ENCODE measurements at places on chromosomes 12 and 14.
A peak's percentile ranks its signal among the peaks of the same experiment; 100 is the strongest.

DNA sequence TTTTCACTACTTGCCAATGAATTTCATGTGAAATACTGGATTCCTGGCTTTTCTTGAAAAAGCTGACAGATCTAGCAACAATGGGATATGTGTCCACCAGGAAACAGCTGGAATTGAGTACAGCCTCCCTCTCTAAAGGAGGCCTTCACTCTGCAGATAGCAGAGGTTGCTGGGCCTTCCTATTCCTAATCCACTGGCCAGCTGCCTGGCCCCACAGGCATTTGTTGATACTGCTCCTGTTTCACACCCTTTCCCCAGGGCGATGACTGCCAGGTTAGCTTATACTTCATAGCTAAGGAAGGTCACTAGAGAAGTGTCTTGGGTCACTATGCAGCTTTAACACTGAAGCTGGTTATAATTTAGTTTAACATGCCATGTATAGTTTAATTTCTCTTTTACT, 87.5 kb upstream of the PDZRN4 start:
- no peak for DNase-seq

- no peak for DNase-seq
These were observed 41.3 kb downstream of the NCOR2 start for GRCh38 chr12:124525927-124526692.

DNA sequence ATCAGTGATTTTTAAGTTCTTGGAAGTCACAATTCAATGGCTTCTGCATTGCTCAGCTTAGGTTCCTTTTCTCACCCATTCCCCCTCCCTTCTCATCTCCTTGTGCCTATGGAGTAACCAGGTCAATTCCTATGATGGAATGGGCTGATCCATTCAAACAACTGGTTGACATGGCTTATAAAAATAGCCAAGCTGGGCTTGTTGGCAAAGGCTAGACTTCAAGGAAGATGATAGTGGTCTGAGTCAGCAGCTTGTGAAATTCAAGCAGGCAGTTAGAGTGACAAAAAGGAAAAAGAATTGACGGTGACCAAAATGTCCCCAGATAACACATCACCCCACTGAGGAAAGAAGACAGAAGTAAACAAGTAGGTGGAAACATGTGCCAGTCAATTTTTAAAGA, 119.9 kb upstream of the PCED1B start:
- no peak for DNase-seq

DNA sequence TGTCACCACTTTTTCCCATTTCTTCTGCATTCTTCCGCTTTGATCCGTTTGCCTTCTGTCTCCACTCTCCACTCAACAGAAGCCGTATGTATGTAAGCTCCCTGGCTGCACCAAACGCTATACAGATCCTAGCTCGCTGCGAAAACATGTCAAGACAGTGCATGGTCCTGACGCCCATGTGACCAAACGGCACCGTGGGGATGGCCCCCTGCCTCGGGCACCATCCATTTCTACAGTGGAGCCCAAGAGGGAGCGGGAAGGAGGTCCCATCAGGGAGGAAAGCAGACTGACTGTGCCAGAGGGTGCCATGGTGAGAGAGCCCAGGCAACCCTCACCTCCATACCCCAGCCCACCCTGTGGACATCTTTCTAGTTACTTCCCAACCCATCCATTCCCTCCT, 8.3 kb downstream of the GLI1 start:
- no peak for DNase-seq

DNA sequence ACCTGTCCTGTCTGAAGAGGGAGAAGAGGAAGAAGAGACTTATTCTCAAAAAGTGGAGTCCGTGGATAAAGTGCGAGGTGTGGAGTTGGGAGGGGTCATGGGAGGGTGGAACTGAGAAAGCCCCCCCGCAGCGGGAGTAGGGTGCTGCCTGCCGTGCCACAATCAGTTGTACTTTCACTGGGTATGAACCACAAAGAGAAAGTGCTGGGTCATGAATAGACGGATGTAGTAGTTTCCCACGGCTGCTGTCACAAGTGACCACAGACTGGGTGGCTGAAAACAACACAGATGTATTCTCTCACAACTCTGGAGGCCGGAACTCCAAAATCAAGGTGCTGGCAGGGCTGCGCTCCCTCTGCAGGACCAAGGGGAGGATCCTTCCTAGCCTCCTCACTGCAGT, 5.5 kb downstream of the DNAH10 start:
- DNase-seq, result no peak

DNA sequence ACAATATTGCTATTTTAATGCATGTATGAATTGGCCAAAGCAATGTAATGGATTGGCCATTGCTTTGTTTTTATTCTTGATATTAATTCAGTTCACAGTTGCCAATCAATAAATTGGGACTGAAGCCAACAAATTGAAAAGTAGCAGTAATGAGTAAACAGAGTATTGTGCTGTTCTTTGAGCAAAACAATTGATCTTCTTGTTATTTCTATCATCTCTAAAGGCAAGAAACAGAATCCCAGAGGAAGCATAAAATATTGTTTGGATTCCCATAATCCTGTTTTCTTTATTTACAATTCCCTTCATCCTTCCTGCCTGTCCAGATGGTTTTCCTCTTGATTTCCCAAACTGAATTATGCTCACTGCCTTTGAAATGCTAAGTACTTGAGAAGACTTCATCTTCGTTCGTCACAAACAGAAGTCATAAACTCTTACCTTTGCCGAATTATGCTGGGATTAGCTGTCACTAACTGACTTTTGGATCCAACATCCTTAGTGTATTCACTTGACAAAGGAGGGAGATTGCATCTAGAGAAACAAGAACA, 85.9 kb downstream of the ST8SIA1 start:
- DNase-seq, result no peak

- DNase-seq, result peak; percentile 62
These were observed 19.5 kb downstream of the GPR68 start for GRCh38 chr14:91225025-91225424.

GRCh38 chr14:105941226-105942166, 415.1 kb downstream of the TMEM121 start:
- DNase-seq, result no peak

GRCh38 chr14:83529531-83529930, 1995.9 kb upstream of the SEL1L start:
- no peak for DNase-seq

GRCh38 chr12:124416516-124417395, 121.9 kb downstream of the RFLNA start:
- no peak for DNase-seq

DNA sequence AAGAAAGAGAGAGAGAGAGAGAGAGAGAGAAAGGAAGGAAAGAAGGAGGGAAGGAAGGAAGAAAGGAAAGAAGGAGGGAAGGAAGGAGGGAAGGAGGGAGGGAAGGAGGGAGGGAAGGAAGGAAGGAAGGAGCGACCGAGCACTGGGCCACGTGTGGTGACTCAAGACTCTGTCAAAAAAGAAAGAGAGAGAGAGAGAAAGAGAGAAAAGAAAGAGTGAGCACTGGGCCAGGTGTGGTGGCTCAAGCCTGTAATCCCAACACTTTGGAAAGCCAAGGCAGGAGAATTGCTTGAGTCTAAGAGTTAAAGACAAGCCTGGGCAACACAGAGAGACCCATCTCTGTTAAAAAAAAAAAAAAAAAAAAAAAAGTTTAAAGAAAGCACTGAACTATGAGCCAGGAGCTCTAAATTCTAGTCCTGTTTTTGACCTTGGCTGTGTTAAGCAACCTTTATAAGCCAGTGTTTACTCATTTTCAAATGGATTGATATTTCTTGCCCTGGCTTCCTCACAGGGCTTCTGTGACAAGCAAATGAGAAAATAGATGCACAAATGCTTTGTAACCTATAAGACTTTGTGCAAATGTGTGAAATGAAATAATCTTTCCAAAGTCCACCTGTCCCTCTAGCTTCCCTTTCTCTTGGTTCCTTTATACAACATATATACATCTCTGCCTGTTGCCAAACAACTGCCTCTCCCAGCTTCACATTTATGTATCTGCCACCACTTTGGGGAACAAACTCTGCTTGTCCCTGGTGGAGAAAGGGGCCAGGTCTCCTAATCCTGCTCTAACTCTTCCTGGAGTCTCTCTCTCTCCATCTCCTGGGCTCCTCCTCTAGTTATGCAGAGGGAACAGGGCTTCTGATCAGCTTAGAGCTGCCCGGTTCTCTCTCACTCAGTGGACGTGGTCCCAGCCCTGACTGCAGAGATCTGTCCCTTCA, 16.1 kb upstream of the PLEKHG6 start:
- no peak for DNase-seq

GRCh38 chr12:22329621-22330020, 4.9 kb downstream of the ST8SIA1 start:
- no peak for DNase-seq

- DNase-seq, result no peak
These were observed 117.3 kb downstream of the MED13L start for GRCh38 chr12:116160231-116160630.

GRCh38 chr12:43675048-43675904, 83.3 kb downstream of the PUS7L start:
- DNase-seq, result no peak

DNA sequence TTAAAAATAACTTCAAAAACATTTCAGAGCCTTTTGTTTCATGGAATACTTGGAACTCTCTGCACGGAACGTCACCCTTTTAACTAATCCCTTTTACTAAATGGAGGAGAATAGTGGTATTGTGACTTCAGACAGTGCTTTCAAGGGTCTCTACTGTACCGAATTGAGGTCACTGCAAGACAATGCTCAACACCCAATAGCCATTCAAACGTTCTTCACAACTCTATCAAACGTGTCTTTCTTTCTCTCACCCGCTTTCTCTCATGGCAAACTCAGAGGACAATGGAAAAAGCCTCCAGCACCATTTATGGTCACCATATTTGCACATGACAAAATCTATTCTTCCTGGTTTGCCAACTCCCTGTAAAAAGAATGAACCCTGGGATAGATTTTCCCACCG, 132.1 kb upstream of the SOX5 start:
- no peak for DNase-seq

GRCh38 chr12:29088611-29089219, 60.4 kb upstream of the FAR2 start:
- DNase-seq, result no peak

DNA sequence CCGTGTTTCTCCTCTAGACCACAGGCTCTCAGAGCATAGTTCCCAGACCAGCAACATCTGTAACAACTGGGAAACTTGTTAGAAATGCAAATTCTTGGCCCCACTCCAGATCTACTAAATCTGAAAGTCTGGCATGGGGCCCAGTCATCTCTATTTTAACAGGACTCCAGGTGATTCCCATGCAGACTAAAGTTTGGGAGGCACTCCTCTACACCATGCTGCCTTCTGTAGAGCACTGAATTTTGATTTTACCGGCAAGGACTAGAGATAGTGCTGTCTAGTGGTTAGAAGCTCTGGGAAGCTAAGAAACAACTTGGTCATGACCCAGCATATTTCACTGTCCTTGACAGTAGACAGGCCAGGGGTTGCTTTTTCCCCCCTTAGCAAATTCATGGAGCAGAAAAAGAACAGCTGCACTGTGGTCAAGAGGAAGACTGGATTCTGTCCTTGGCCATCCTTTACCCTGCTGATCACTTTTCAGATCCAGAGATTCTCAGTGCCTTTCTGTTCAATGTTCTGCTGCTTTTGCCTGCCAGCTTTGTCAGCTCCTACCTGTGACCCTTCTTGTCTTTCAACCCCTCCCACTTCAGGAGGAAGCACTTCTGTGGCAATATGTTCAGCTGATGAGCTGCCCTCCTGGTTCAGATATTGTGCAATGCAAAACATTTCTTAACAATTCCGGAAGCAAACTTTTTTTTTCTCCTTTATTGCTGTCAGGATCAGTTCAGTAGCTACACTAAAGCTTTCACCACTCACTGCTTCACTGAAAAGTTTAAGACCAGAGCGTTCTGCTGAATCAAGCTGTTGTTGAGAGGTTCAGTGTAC, 133.8 kb upstream of the NUDT4 start:
- no peak for DNase-seq

- no peak for DNase-seq
These were observed 103.7 kb upstream of the IFNG-AS1 start for GRCh38 chr12:67885375-67886169.

DNA sequence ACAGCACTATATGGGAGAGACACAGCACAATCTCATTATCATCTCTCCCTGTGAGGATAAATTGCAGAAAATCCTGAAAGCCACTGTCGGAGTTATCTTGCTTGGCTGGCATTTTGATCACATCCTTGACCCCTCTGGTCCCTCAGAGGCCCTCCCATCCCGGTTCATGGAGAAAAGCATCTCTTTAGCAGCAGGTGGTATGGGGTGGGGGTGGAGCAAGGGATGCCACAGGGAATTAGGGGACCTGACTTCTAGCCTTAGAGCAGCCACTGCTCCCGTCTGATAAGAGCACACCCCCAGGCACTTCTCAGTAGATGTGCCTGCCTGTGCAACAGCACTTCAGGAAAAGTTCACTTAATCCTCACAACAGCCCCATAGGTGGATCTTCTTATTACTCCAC, 38.6 kb downstream of the GRIN2B start:
- DNase-seq, result no peak

- DNase-seq, result no peak
These were observed 25.7 kb downstream of the TSPAN9 start for GRCh38 chr12:3102771-3103410.

- no peak for DNase-seq
These were observed 151.7 kb upstream of the AMIGO2 start for GRCh38 chr12:47231456-47231855.

- DNase-seq, result no peak
These were observed 188.9 kb upstream of the BTG1 start for GRCh38 chr12:92334552-92334951.

- DNase-seq, result no peak
These were observed 400.9 kb downstream of the SNAPC1 start for GRCh38 chr14:62162998-62163589.

GRCh38 chr12:8781381-8782127, 40.9 kb upstream of the A2ML1 start:
- no peak for DNase-seq

- DNase-seq, result no peak
These were observed 190.6 kb downstream of the TMX1 start for GRCh38 chr14:51430633-51431032.

DNA sequence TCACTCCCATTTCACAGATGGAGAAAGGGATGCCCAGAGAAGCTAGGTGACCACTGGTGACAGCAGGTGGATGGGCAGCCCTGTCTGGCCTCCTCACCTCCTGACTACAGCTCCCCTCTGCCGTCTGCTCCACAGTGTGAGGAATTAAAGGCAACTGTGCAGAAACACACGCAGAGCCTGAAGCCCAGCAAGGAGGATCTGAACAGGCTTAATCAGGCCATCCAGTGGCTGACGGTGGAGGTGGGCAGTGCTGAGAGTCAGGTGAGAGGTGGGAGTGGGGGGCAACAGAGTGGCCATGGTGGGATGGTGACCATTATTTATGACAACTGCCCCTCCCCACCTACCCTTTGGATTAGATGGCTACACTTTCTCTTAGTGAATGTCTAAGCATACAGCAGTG, 1.2 kb downstream of the KRT86 start:
- no peak for DNase-seq

GRCh38 chr12:41527062-41527461, 338.9 kb downstream of the PDZRN4 start:
- DNase-seq, result no peak

GRCh38 chr12:29207120-29207519, 58.0 kb downstream of the FAR2 start:
- DNase-seq, result no peak
